ENCODE measurements at places on chromosomes 5 and 9.

DNA sequence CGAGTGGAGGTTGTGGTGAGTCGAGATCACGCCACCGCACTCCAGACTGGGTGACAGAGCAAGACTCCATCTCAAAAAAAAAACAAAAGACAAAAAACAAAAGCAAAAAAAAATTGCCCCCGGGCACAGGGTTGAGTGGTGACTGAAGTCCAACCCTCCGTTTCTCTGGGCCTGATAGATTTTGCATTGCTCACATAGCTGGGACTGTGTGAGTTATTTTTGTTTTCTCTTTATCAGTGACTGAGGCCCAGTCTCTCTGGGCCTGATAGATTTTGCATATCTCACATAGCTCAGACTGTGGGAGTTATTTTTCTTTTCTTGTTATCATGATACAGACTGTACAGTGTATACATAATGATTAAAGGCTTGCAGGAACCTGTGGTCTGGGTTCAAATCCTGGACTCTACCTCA, 2.6 kb upstream of the SLC28A3 start:
- no peak for DNase-seq

- no peak for DNase-seq
These were observed 837.0 kb downstream of the DNAH5 start for GRCh38 chr5:13107537-13107936.

- DNase-seq: no peak
These were observed 18.7 kb upstream of the DCAF12 start for GRCh38 chr9:34145165-34145564.

DNA sequence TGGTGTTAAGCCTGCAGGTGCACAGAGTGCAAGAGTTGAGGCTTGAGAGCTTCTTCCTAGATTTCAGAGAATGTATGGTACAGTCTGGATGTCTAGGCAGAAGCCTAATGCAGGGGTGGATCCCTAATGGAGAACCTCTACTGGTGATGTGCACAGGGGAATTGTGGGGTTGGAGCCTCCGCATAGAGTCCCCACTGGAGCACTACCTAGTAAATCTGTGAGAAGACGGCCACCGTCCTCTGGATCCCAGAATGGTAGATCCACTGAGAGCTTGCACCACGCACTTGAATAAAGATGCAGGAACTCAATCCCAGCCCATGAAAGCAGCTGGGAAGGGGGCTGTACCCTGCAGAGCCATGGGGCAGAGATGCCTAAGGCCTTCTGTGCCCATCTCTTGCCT, 699.4 kb upstream of the FAM174A start:
- no peak for DNase-seq

DNA sequence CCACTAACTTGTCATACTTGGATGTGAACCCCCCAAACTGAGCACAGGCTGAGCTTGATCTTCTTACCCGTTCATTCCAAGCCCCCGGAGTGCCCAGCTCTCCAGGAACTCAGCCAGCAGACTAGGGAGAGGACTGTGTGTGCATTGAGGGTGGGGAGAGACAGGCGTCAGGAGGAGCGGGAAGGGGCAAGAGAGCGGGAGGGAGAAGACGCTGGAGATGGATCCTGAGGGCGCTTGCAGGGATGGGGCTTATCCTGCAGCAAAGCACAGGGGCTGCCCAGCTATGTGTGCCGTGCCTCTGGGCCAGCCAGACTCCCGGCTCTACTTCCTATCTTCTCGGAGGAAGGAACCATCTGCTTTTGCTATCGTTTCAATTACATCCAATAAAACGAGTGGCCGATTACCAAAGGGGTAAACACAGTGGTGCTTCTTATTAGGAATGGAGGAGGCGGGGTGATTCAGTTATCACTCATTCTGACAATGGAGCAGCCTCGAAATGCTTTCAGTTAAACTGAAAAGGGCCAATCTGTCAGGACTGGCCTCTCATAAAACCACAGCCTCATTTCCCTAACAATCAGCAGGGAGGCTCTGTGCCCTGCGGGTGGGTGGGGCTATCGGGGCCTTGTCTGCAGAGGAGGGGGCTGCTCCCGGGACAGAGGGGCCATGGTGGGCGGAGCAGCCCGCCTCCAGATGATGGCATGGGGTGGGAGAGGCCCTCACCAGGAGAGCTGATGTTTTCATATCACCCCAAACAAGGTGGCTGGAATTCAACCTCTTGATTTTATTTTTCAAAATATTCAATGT, 168.2 kb downstream of the DAB2IP start:
- no peak for DNase-seq

Measured in head of caudate nucleus (tissue), 42 donors.